ENCODE measurements at places on chromosomes 7 and 10.
A peak's percentile ranks its signal among the peaks of the same experiment; 100 is the strongest.

DNA sequence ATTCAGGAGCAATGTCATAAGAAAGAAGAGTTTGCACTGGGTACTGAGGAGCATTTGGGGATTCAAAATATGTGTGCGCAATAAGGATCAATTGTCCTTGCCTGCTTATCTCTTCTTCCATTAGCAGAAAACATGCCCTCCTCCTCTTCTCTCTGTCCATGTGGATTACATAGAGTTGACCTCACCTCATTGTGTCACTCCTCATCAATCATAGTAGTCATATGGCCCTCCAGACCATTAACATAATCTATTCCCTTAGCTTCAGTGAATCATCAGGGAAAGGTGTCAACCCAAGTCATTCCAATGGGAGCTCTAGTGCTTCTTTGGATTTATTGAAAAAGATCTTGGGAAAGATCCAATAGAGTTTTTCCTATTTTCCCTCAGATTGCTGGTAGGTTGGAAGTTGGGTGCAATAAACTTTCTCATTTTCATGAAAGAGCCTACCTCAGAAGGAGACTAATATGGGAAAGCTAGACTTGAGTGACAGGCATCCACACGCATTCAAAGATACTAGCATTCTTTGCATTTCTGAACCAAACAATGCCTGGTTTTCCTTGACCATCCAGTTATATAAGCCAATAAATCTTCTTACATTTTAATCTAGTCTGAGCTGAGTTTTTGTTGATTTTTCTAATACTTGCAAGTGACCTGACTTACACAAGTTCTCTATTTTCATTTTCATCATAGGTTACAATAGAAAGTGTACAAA is 71.5 kb upstream of the FAM13C start:
- no peak for DNase-seq

DNA sequence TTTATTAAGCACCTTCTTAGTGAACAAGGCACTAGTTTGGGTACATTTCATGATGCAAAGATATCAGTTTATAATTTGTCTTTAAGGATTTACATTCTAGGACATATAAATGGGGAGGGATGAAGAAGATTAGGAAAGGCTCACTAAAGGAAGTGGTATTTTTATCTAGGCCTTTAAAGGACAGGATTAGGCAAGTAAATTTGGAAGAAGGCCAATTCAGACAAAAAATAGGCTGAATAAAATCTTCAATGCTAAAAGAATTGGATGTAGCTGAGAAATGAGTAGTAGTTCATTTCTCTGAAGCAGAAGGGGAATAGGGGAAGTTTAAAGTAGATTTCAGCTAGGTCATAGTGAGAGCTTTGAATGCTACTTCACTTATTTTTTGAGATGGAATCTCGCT is 4.8 kb upstream of the FAM24B start:
- DNase-seq, result no peak

- no peak for DNase-seq
These were observed 163.8 kb downstream of the RGS10 start for GRCh38 chr10:119378737-119379067.

- no peak for DNase-seq
These were observed 25.9 kb upstream of the FAM20C start for GRCh38 chr7:166338-167060.

GRCh38 chr10:22833781-22834180 is 94.1 kb upstream of the ARMC3 start:
- no peak for DNase-seq

DNA sequence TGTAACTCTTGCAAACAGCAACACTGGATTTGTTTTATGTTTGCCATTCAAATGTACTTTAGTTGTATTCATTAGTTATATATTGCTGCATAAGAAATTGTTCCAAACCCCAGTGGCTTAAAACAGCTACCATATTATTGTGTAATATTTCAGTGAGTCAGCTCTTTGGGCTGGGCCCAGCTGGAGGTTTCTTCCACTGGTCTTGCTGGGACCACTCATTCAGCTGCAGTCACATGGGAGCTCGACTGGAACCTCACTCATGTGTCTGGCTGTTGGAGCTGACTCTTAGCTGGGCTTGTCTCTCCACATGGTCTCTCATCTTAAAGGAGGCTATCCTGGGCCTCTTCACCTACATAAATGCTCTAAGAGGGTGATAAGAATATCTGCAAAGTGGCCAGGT is 23.2 kb upstream of the PIP4K2A start:
- DNase-seq, result no peak

GRCh38 chr10:74808501-74808900 is 17.9 kb upstream of the KAT6B start:
- no peak for DNase-seq

- no peak for DNase-seq
These were observed 42.3 kb downstream of the SVOPL start for GRCh38 chr7:138658889-138659288.

- no peak for DNase-seq
These were observed 37.2 kb upstream of the TARP start for GRCh38 chr7:38310591-38311101.

GRCh38 chr7:100602889-100603725 is 944 bp downstream of the PCOLCE start:
- peak; percentile 80 for DNase-seq

DNA sequence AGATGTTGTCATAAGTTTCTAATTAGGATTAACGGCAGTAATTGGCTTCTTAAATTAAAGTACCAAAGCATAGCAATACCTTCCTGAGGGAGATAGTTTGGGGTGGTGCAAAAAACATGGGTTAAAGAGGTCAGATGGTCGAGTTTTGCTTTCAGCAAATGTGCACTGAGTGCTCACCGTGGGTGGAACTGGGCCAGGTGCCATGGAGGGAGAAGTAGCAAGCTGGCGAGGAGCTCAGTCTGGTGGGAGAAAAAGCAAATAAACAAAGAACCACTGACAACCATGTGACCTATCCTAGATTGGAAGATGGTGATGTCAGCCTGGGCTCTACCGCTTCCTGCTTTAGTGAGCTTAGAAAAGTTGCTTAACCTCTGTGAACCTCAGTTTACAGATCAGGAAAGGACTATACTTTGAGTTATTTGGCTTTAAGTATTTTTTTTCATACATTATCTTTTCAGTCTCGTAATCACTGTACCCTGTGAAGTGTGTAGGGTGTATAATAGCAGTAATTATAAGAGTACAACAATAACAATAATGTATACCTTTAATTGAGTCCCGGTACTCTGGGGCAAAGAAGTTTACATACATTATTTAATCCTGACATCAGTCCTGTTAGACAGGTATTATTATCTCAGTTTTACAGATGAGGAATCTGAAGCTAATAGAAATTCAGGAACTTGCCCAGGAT is 69.0 kb upstream of the PDCD4 start:
- no peak for DNase-seq

DNA sequence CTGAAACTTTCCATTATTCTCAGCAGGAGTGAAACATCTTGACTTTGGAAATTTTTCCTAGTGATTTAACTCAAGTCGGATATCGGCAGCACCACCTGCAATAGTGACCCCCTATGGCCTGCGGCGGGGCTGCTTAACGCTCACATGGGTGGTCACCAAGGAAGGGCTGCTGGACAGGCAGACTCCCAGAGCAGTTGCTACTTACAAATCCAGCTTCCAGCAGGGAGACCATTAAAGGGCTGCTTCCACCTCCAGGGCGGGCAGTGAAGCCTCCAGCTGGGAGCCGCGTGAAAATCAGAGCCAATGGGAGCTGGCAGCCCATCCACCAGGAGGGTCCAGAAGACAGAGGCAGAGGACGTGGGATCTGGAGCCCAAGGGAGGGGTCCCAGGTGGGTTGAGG is 122.5 kb downstream of the MGMT start:
- no peak for DNase-seq

GRCh38 chr10:131644864-131645658 is 255.7 kb upstream of the PPP2R2D start:
- DNase-seq, result no peak

DNA sequence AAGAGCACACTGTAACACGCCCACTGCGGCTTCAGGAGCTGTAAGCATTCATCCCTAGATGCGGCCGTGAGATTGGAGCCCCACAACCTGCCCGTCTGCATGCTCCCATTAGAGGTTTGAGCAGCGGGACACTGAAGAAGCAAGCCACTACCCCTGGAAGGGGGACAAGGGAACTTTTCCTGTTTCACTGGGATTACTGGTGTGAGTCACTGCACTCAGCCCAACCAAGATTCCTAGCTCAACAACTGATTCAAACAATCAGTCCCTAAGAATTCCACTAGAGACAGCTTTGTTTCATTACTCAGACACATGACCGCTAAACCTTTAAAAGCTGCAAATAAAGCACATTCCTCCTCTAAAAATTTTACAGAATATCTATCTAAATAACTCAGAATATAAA is 69.8 kb downstream of the ORC5 start:
- no peak for DNase-seq

- no peak for DNase-seq
These were observed 101.8 kb upstream of the RET start for GRCh38 chr10:42975005-42975493.

DNA sequence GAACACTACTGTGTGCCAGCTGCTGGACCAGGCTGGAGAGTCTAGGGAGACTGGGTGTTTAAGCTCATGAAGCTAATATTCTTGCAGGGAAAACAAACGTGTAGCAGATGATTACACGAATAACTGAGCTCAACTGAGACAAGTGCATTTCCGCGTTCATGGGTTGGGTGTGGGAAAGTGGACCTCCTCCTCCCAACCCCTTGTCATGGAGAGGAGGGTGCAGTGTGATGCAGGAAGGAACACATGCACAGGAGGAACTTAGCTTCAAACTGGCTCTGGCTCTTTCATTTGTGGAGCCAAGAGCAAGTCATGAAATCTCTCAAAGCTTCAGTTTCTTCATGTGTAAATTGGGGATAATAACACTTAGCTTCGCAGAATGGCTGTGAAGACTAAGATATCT is 204.3 kb downstream of the ARHGAP12 start:
- no peak for DNase-seq

GRCh38 chr10:60253484-60253883 is 136.2 kb downstream of the ANK3 start:
- no peak for DNase-seq

DNA sequence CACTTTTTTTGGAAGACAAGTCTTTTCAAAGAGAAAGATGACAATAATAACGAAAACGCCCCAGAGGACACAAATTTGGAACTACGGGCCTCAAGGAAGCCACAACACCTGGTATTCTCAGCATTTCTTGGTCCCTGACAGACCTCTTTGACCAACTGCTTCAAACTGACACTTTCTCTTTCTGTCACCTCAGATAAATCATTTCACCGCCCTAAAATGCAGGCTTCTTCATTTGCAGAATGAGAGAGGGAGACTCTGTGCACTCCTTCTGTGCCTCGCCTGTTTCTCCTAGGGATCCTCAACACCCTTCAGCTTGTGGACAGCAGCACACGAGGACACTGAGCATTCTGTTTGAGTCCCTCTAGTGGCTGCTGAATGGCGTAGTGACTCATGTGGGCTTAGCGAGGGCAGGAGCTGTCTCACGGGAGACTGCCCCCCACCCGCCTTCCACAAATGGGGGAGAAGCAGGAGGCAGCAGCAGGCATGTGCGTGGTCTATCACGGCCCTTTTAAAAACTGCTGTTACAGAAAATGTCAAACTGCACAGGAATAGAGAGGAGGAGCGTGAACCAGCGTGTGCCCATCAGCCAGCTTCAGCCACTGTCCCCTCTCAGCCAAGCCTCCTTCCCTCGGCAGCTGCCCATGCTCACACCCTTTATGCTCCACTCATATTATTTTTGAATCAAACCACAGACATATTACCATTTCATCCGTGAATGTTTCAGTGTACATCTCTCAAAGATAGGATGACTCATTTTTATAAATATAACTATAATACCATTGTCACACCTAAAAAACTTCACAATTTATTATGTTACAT is 41.4 kb downstream of the GSDME start:
- DNase-seq, result peak; percentile 69

DNA sequence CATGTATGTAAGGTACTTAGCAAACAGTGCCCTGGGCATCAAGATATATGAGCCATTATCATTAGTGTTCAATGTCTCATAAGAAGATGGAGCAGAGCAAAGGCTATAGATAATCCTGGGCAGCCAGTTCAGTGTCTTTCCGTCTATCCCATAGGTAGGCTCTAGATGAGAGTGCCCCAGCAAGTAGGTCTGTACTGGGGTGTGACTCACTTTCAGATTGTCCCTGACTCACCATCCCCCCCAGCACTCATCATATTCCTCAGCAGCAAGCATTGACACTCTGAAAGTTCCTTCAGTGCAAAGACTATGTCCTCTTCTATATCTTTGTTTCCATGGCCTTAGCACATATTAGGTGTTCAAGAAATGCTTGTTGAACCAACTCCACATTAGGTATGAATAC is 20.0 kb upstream of the FAM204A start:
- no peak for DNase-seq

- peak; percentile 48 for DNase-seq
These were observed 38.5 kb upstream of the STEAP4 start for GRCh38 chr7:88344956-88345832.

DNA sequence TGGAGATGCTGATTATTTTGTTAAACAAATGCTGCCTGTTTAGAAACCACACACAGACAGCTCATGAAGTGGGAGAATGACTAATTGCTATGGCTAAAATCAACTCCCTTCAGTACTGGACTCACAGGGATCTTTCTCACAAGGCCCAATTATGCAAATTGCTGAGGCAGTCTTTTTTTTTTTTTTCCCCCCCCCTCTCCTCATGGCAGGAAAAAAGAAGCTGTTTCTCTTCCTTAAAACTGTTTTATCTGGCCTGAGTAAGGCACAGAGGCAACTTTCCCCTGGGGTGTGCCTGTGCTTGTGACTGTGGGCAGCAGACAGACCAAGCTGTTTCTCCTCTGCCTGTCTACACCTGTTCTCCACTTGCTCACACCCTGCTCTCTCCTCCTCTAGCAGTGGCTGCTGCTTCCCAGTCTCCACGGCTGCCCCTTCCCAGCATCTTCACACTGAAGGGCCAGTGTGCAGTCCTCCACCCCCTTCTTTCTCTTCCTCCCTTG is 65.4 kb upstream of the STEAP1B start:
- DNase-seq, result no peak

GRCh38 chr10:101293007-101293723 is 60.8 kb upstream of the BTRC start:
- DNase-seq, result no peak

DNA sequence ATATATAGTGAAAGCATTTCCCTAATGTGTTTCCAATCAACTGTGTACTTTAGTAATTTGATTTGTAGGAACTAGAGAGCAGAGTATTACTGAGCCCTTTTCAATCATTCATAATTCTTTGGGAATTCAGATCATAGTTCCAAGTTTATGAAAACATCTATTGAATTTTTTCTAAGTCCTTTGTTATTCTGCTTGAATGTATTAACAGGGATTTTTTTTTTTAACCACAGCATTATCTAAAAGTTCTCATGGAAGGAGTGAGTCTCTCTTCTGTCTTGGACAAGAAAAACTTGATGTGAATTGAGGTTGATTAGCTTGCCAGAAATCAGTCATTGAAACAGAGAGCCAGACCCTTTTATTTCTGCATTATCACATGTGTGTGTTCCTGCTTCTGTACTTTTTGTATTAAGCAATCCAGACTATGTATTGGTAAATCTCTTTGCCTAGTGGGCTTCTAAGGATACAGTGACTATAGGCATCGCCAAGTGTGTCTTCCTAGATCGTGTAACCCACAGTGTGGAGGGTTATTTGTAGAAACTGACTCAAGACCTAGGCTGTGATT is 59.9 kb downstream of the BMPER start:
- no peak for DNase-seq

- no peak for DNase-seq
These were observed 3.9 kb downstream of the TASOR2 start for GRCh38 chr10:5688587-5688986.

Data from NT2/D1 (cell line).